ENCODE measurements at places on chromosomes 2 and 18. TPM values are rescaled to one million over a fixed set of nuclear protein-coding genes. Genes with fewer than 3 reads are reported as not detected.

- H3K4me1 ChIP-seq = peaks cover 40% of the 10 kb centered on the region
- no peak for DNase-seq
These were observed 96.4 kb downstream of the COBLL1 start for GRCh38 chr2:164745012-164745797.

- DNase-seq = no peak
- no peaks in the 10 kb centered on the region for H3K27me3 ChIP-seq
- H3K36me3 ChIP-seq = no peaks in the 10 kb centered on the region
- H3K27ac ChIP-seq = no peak overlapping the region
- peaks cover 12% of the 10 kb centered on the region for H3K4me1 ChIP-seq
- H3K4me3 ChIP-seq = no peak overlapping the region
These were observed 59.2 kb downstream of the RPL37A start for GRCh38 chr2:216557820-216558219.

DNA sequence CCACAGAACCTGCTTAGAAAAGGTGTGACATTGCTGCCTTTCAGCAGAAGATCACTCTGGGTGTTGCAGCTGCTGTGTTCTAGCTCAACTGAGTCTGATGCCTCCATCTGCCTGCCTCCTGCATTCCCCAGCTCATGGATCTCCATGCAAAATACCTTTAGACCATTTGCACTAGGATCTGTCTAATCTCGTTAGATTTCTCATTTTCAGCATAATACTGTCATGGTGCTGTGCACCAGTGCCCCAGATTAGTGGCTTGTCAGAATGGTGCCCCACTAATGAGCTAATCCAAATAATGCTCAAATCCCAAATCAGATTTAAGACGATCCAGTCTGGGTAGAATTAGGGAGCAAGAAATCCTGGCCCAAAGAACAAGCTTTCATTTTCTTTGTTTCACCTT is 284.4 kb upstream of the PARD3B start:
- no peaks in the 10 kb centered on the region for H3K27me3 ChIP-seq
- H3K27ac ChIP-seq = no peak overlapping the region
- H3K4me1 ChIP-seq = peaks cover 8% of the 10 kb centered on the region
- DNase-seq = no peak
- no peak overlapping the region for H3K4me3 ChIP-seq

DNA sequence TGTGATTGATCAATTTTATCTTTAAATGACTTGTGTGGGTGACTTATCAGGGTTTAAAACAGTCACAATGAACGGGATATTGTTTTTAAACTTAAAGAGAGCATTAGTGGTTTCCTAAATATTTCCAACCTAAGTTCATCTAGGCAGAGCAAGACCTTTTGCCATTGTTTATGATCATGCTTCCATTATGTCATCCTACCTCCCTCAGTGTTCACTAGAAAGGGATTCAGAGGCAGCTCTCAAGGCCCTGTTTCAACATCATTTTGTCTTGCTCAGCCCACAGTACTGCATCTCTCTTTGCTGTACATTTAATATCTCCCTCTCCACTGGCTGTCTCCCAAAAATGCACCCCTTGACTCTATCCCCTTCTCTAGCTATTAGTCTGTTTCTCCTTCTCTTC is 21.5 kb upstream of the PELI1 start:
- H3K4me1 ChIP-seq = peaks cover 7% of the 10 kb centered on the region
- DNase-seq = no peak
- H3K36me3 ChIP-seq = no peaks in the 10 kb centered on the region
- no peak overlapping the region for H3K27ac ChIP-seq

DNA sequence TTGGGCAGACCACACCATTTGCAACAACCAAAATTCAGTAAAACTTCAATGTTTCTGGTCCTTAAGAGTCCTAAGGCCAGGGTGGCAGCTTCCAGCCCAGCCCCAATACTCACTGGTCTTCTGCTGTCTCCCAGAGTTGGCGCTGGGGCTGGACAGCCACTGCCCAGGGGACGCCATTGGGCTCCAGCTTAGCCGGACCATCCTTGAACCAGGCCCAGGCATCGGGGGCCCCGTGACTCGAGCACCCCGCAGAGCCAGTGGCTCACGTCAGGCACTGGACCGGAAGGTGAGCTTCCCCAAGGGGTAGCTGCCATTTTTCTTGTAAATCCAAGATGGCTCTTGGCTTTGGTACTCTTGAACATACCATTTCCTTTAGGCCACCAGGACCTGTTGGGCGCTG is 21.8 kb downstream of the SNED1 start:
- H3K27ac ChIP-seq = no peak overlapping the region
- no peaks in the 10 kb centered on the region for H3K27me3 ChIP-seq

DNA sequence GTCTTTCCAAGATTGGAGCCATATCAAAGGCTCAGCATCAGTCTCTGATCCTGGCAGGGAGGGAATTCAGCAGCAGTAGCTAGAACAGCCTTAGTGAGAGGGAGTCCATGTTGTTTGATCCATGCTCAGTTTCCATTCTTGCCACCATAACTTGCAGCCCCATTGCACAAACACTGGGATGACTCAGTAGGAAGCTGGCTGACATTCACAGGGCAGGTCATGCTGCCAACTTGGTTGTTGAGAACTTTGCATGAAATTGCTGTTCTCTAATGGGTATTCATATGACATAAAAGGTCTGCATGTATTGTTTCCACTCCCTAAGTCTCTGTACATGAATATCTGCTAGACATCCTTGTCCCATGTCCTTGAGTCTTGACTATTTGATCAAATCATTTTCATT is 29.9 kb upstream of the STAT4 start:
- no peak overlapping the region for H3K27ac ChIP-seq
- H3K27me3 ChIP-seq = no peaks in the 10 kb centered on the region
- no peaks in the 10 kb centered on the region for H3K36me3 ChIP-seq
- no peak overlapping the region for H3K4me3 ChIP-seq
- no peaks in the 10 kb centered on the region for H3K4me1 ChIP-seq

DNA sequence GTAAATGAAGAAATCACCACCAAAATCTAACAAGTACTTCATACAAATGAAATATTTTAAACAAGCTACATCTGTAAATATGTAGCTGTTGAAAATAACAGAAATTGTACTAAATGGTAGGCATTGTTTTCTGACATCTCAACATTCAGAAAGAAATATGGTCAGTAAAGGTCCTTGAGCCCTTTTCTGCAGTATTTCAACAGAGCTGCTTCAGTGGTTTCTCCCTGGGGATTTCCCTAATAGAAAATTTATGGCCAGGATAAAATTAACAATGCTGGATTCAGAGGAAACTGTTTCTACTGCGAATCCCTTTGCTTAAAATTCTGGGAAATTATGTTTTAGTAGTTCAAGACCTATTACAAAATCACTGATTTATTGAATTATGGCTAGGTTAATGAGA is 256.6 kb downstream of the PIEZO2 start:
- no peaks in the 10 kb centered on the region for H3K36me3 ChIP-seq
- no peak overlapping the region for H3K4me3 ChIP-seq
- no peak for DNase-seq

- peak; percentile 19 for DNase-seq
- no peaks in the 10 kb centered on the region for H3K27me3 ChIP-seq
- no peak overlapping the region for H3K4me3 ChIP-seq
- no peaks in the 10 kb centered on the region for H3K36me3 ChIP-seq
- H3K4me1 ChIP-seq = no peaks in the 10 kb centered on the region
These were observed 59.8 kb downstream of the AKAIN1 start for GRCh38 chr18:5137261-5137660.

Gene SH3RF3
- total RNA-seq = 10.2 TPM

DNA sequence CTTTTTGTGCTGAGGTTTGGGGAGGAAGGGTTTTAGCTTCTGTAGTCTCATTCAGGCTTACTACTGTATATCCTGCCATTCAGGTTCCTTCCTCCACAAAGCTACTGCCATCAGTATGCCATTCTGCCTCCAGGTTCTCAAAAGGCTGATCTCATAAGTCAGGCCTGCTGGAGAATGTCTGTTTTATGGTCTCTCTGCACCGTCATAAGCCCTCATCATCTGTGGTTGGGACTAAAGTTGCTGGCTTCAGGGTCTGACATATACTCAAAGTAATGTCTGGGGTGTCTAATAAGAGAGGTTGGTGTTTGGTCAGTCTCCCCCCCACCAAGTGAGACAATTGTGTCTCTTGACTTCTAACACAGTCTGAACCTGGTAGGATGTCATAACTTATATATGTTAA is 36.2 kb upstream of the CCBE1 start:
- H3K4me1 ChIP-seq = no peaks in the 10 kb centered on the region
- no peaks in the 10 kb centered on the region for H3K36me3 ChIP-seq
- H3K4me3 ChIP-seq = no peak overlapping the region
- DNase-seq = no peak

Gene KIF1A
- total RNA-seq = 0.35 TPM

GRCh38 chr2:182594286-182594685 is 121.8 kb upstream of the DNAJC10 start:
- no peaks in the 10 kb centered on the region for H3K36me3 ChIP-seq
- DNase-seq = no peak
- no peak overlapping the region for H3K4me3 ChIP-seq
- no peak overlapping the region for H3K27ac ChIP-seq
- H3K4me1 ChIP-seq = no peaks in the 10 kb centered on the region

Gene LRP1B
- 3.5 TPM for total RNA-seq

GRCh38 chr2:85414761-85415553 is 3.6 kb upstream of the SH2D6 start:
- no peak overlapping the region for H3K27ac ChIP-seq
- H3K4me3 ChIP-seq = no peak overlapping the region
- H3K4me1 ChIP-seq = peaks cover 18% of the 10 kb centered on the region
- DNase-seq = no peak
- H3K27me3 ChIP-seq = no peaks in the 10 kb centered on the region

DNA sequence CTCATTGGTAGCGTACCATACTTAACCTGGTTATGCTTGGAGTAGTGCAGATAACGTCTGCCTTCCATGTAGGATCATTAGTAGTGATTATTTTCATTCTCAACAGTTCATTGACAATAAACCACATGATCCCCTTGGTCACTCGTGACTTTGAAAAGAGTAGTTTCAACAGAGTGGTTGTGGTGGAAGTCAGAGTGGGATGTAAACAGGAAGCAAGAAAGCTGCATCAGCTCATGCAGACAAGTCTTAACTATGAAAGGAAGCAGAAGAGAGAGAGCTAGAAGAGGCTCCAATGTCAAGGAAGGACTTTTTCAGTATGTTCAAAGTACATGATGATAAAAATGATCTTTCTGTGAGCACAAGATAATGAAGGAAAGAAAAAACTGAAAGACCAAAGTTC is 287.4 kb downstream of the MBD2 start:
- no peak overlapping the region for H3K4me3 ChIP-seq
- H3K36me3 ChIP-seq = no peaks in the 10 kb centered on the region
- no peak for DNase-seq
- no peaks in the 10 kb centered on the region for H3K27me3 ChIP-seq
- no peaks in the 10 kb centered on the region for H3K4me1 ChIP-seq

- H3K36me3 ChIP-seq = no peaks in the 10 kb centered on the region
- H3K4me3 ChIP-seq = peak overlapping the region; percentile 63
- peaks cover 48% of the 10 kb centered on the region for H3K4me1 ChIP-seq
- H3K27ac ChIP-seq = no peak overlapping the region
These were observed 915 bp downstream of the CUL3 start for GRCh38 chr2:224584111-224584784.

Gene IFIH1
- total RNA-seq = 16.0 TPM

Gene VIL1
- not detected for total RNA-seq

DNA sequence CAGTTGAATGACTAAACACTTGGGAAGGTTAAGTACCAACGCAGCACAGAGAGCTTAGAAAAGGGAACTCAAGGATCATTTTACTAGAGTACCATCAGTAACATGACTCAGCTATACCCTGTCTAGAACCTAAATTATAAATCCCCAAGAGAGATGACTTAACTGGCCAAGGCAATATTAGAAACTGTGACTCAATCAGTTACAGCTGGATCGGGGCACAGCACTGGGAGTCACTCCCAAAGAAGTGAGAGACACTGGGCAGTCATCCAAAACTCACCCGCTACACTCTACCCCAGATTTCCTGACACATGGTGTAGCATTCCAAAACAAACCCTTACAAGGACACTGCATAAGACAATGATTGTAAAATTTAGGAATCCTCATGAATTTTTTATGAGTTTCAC is 17.7 kb downstream of the IWS1 start:
- H3K4me3 ChIP-seq = no peak overlapping the region
- H3K36me3 ChIP-seq = peaks cover 17% of the 10 kb centered on the region
- peak overlapping the region; percentile 75 for H3K27ac ChIP-seq
- H3K27me3 ChIP-seq = no peaks in the 10 kb centered on the region

Gene PRKAG3
- total RNA-seq = not detected

Gene CFAP65
- not detected for total RNA-seq

Gene CWC22
- total RNA-seq = 14.6 TPM

DNA sequence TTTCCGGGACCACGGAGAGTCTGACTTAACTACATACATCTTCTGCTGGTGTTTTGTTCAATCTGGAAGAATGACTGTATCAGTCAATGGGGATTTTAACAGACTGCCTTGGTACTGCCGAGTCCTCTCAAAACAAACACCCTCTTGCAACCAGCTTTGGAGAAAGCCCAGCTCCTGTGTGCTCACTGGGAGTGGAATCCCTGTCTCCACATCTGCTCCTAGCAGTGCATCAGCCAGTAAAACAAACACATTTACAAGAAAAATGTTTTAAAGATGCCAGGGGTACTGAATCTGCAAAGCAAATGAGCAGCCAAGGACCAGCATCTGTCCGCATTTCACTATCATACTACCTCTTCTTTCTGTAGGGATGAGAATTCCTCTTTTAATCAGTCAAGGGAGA is 23.1 kb downstream of the ICOS start:
- no peaks in the 10 kb centered on the region for H3K4me1 ChIP-seq
- H3K4me3 ChIP-seq = no peak overlapping the region
- DNase-seq = no peak
- no peaks in the 10 kb centered on the region for H3K36me3 ChIP-seq

DNA sequence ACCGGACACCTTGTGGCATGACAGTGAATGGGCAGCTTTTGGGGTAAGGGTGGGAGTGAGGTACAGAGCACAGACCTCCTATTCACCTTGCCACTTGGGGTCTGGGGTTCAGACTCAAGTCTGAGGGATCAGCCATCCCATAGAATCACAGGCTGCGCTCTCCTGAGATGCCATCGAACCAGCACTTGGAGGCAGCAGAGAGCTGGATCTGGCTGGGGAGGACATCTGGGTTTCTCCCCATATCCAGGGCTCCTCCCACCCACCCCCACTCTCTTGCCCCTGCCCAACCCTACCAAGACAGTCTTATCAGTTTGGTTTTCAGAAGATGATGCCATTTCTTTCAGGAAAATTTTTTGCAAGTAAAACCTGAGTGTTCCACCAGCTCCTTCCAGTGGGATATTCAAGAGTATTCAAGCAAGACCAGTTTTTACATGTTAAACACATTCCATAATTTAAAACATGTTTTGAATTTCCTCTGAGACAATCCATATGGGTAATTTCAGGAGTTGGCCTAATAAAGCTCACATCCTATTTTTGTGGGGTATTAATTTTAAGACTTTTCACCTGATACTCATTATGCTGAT is 29.2 kb upstream of the TEX44 start:
- H3K27ac ChIP-seq = no peak overlapping the region
- H3K4me3 ChIP-seq = no peak overlapping the region
- no peaks in the 10 kb centered on the region for H3K36me3 ChIP-seq
- H3K27me3 ChIP-seq = no peaks in the 10 kb centered on the region
- H3K4me1 ChIP-seq = no peaks in the 10 kb centered on the region

DNA sequence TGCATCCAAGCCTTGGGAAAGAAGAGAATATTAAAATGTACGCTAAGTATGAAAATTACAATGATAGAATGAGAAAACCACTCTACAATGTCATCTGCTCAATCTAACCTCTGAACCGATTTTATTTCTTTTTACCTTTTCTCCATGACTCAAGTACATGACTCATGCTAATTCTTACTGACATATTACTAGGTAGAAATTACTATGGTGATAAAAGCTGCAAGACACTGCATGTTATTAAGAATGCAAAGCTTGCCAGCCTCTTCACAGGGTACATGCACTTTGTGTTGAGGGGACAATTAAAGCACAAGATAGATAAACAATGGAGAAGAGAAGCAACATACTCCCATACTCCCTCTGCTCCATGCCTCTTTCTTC is 20.7 kb downstream of the SFT2D3 start:
- no peaks in the 10 kb centered on the region for H3K27me3 ChIP-seq
- H3K4me1 ChIP-seq = peaks cover 7% of the 10 kb centered on the region
- peaks cover 36% of the 10 kb centered on the region for H3K36me3 ChIP-seq
- no peak for DNase-seq
- no peak overlapping the region for H3K4me3 ChIP-seq
- no peak overlapping the region for H3K27ac ChIP-seq

All from adrenal gland (tissue), 19 donors.